T-cell (primary cell): ENCODE measurements at places on chromosomes 6 and 20. TPM values are rescaled to one million over a fixed set of nuclear protein-coding genes. Genes with fewer than 3 reads are reported as not detected.
A peak's percentile ranks its signal among the peaks of the same experiment; 100 is the strongest.

- DNase-seq: no peak
Observed at GRCh38 chr6:136012198-136012887, 160.8 kb downstream of the PDE7B start.

DNA sequence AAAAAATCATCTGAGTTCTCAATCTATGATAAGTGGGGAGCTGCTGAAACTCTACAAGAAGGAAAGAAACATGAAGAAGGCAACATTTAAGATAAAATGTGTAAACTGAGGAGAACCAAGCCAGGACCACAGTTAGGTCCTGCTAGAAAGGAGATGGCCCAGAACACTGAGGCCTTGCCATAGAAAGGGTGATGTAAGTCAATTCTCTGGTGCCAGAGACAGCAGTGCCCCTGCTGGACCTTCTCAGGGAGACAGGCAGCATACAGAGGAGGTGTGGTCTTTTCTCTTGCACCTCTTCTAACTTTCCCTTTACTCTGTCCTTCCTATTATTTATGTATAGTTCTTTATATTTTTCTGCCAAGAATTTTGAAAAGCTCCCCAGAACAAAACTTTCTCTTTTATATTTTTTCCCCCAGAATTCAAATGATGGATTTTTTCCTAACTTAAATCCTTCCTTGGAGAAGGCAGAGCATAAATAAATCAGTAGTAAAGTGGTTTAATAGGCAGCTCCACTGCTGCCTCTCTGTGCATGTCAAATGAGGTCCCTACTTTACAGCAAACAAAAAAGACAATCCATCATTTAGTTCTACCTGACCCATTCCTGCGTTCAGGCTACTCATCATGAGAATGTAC lies 9.0 kb downstream of the UQCC2 start:
- no peak for DNase-seq

- no peak for DNase-seq
Observed at GRCh38 chr6:80454197-80454596, 347.7 kb downstream of the BCKDHB start.

DNA sequence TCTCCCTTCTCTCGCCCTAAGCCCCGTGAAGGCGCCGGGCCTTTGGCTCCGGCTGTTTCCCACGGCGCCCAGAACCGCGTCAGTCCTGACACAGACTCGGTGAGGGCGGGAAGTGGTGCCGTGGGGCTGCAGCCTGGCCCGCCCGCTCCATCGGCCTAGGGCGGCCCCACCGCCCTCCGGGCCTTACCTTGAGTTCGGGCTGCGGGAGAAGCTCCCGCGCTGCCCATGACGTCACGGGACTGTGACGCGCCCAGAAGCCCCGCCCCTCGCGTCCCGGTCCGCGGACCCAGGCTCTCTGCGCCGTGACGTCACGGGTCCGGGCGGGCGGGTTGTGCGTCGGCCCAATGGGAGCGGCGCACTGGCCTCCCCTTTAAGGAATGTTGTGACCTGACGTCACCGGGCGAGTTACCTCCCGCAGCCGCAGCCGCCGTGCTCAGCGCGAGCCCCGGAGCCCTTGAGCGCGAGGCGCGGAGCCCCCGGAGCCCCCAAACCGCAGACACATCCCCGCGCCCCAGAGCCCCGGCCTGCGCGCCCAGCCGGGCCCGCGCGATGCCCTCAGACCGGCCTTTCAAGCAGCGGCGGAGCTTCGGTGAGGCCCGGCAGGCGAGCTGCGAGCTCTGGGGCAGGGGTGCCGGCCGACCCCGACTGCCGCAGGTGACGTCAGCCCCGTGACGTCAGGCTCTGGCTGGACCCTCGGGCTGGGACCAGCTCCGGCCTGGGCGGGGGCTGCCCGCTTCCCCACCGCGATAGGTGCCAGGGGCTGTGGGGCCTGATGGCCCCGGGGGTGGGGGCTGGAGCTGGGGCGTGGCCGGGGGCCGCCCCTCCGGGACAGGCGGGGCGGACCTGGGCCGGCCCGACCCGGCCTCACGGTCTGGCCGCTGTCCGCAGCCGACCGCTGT lies at the start of gene MAP1LC3A:
TSS of gene MAP1LC3A (plus strand) at position 399 of the 899 bp plus-strand sequence. CDS start at position 550, 151 bp downstream.
- peak; percentile 92 for DNase-seq

DNA sequence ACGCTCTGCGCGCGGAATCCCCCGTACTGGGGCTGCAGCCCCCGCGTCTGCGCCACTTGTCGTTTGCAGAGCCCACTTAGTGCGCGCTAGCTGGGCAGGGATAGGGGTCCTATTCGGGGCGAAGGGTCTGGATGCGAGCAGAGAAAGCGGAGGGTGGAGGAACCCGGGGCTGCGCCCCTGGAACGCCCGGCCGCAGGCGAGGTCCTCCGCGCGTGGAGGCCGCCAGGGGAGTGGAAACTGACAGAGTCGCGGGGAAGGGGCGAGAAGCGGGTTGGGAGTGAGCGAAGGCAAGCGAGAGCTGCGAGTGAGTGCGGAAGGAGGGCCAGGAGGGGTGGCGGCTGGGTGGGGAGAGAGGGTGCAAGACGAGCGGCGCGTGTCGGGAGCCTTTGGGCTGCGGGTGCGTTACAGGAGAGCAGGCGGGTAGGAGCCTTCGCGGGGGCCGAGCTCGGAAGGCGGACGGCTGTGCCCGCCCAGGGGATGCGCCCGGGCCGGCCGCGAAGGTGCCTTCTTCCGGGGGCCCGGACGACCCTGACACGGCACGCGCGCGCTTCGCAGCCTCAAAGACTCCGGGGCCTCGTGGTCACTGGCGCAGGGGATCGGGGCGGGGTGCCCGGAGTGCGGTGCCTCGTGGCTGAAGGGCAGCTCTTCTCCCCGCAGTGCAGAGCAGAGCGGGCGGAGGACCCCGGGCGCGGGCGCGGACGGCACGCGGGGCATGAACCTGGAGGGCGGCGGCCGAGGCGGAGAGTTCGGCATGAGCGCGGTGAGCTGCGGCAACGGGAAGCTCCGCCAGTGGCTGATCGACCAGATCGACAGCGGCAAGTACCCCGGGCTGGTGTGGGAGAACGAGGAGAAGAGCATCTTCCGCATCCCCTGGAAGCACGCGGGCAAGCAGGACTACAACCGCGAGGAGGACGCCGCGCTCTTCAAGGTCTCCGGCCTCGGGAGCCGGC lies 1.2 kb downstream of the IRF4 start:
- DNase-seq: no peak

DNA sequence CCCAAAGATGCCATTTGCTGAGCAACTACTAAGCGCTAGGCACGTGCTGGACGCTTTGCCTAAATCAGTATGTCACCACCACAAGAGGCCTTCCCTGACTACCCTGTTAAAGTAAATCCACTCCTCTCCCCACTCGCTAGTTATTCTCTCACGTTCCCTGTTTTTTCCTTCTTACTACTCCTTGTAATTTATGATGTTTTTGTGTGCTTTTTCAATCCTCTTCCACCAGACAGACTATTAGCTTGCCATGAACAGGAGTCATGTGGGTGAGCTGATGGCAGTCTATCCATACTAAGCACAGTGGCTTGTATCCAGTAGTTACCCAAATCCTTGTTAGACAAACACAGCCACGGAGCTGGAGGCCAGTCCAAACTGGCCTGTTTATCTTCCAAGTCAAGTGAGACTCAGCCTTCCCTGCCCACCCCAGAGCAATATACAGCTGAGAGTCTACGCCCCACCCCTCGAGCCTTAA lies 41.2 kb downstream of the C6orf132 start:
- DNase-seq: no peak

NKAIN4 gene
- total RNA-seq: not detected

GRCh38 chr6:43013097-43013842 lies 476 bp downstream of the MEA1 start:
- DNase-seq: no peak
